ENCODE measurements at places on chromosomes 6 and 20.
A peak's percentile ranks its signal among the peaks of the same experiment; 100 is the strongest.

DNA sequence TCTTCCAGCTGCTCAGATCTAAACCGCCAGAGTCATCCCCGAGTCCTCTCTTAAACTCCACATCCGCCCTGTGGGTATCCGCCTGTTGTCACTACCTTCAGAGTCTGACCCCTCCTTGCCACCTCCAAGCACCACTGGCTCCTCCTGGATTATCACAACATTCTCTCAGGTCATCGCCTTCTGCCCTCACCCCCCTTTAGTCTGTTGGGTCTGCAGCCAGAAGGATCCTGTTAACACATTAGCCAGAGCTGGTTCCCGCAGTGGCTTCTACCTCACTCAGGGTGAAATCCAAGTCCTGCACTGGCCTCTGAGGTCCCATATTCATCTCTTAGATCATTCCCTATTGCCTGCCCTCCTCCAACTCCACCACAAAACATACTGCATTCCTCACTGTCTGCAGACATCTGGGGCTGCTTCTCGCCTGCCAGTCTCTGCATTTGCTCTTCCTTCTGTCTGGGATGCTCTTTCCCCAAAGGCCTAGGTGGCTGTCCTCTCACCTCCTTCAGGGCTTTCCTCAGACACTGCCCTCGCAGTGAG is 34.1 kb downstream of the TNXB start:
- no peak for DNase-seq

GRCh38 chr6:70601014-70601413 is 34.3 kb downstream of the SDHAF4 start:
- DNase-seq = no peak

DNA sequence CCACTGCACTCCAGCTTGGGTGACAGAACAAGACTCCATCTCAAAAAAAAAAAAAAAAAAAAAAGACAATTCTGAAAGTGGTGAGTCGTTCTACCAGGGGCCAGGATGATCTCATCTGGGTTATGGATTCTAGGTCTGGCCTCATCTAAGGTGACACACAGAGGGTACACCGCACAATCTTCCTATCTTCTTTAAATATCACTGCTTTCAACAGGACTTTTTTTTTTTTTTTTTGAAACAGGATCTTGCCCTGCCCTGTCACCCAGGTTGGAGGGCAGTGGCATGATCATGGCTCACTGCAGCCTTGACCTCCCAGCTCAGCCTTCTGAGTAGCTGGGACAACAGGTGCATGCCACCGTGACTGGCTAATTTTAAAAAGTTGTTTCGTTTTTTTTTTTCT is 67.7 kb downstream of the SLC16A10 start:
- no peak for DNase-seq

- no peak for DNase-seq
Measured at GRCh38 chr6:104887350-104887749, 27.6 kb upstream of the HACE1 start.

- DNase-seq = peak; percentile 69
Measured at GRCh38 chr6:41466437-41466990, 79.7 kb upstream of the FOXP4 start.

DNA sequence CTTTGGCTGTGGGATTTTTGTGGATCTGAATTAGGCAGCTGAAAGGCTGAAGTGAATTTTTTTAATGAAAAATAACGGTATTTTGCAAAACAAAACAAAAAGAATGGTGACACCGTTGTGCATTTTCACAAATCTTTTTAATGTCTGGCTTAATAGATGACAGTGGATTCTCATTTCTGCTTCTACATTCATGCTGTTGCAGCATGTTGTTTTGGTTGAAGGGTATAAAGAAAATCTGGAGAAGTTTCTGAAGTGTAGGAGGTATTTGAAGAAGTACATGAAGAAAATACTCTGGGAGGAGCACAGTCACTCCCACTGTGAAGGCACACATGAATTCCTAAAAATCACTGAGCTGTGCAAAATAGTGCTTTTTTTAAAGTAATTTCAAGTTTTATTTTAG is 3.1 kb upstream of the MAP3K5 start:
- peak; percentile 74 for DNase-seq

DNA sequence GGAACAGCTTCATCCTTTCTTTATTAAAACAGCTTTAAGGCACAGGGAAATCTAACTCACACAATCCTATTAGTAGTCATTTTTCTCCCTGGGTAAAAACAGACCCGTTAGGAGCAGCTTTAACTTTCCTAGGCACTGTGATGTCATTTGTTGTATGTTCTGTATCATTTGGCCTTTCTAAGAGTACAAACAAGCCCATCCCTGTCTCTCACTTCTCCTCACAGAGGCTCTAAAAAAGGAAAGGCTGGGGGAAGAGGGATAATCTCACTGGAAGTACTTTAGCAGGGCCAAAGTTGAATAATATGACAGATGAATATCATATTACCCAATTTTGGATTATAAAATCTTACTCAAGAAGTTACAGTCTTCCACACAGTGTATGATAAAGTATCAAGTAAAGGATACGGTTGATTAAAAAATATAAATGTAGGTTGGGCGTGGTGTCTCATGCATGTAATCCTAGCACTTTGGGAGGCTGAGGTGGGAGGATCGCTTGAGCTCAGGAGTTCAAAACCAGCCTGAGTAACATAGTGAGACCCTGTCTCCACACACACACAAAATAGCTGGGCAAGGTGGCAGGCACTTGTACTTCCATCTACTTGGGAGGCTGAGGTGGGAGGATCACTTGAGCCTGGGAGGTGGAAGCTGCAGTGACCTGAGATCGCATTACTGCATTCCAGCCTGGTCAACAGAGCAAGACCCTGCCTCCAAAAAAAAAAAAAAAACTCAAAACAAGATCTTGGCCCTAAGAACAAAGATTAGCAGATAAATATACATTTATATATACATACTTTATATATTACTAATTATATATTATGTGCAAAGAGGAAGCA is 7.9 kb downstream of the NUDT3 start:
- DNase-seq = no peak

GRCh38 chr6:101000341-101000740 is 119.2 kb upstream of the ASCC3 start:
- DNase-seq = no peak

- no peak for DNase-seq
Measured at GRCh38 chr20:18533491-18533890, 25.8 kb downstream of the SEC23B start.

- DNase-seq = no peak
Measured at GRCh38 chr6:124699038-124699437, 263.2 kb upstream of the RNF217 start.

- no peak for DNase-seq
Measured at GRCh38 chr6:145225500-145225899, 509.8 kb downstream of the EPM2A start.

- DNase-seq = peak; percentile 52
Measured at GRCh38 chr20:47479506-47479905, 22.2 kb upstream of the NCOA3 start.

DNA sequence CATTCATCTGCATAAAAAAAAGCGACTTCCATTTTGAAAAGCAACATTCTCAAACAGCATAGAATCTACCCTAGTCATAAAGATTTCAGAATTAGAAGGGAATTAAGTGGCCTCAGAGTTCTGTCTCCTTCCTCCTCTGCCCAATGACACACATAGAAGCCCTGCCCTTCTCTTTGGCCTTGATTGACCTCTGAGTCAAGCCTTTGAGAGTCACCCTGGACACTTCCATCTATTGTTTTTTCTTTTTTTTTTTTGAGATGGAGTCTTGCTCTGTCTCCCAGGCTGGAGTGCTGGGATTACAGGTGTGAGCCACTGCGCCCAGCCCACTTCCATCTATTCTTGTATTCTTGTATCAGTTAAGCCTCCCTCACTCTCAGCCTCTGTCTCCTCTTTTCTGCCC is 44.8 kb upstream of the CTNNBL1 start:
- DNase-seq = peak; percentile 11

DNA sequence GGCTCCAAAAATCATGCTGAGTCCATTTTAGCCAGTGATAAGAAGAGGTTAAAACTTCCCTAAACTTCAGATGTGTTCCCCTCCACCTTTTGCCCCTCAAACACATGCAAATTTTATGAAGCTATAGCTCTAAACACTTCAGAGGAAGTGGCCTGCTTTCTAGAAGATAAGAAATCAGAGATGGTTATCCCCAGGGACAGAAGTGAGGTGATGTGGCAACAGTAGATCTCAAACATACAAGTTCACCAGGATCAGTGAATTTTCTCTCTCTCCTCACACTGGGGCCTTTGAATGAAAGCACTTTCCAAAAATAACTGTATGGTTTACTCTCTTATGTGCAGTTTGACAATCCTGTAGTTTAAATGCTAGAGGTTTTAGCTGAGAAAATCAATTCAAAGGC is 332.0 kb downstream of the BTBD9 start:
- DNase-seq = no peak

- DNase-seq = no peak
Measured at GRCh38 chr6:132725947-132726607, 12.2 kb upstream of the VNN1 start.

- DNase-seq = peak; percentile 29
Measured at GRCh38 chr6:136647363-136647852, 97.2 kb upstream of the MAP7 start.

- no peak for DNase-seq
Measured at GRCh38 chr20:17625246-17626051, 55.6 kb downstream of the DSTN start.

DNA sequence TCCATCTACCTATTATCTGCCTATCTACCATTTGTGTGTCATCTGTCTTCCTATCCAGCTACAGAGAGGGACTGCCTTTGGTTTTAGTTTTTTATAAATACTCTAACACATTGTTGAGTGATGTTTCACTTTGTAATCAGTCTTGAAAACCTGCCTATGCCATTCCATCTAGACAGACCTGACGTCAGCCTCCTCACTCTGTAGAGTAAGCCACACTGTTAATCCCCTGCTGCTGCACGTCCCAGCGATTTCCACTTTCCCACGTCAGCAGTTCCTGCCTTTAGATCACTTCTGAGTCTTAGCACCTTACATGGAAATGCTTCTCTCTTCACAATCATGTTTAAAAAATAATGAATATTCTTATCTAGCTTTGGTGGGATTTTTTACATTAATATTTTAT is 54.8 kb downstream of the PLG start:
- DNase-seq = no peak

DNA sequence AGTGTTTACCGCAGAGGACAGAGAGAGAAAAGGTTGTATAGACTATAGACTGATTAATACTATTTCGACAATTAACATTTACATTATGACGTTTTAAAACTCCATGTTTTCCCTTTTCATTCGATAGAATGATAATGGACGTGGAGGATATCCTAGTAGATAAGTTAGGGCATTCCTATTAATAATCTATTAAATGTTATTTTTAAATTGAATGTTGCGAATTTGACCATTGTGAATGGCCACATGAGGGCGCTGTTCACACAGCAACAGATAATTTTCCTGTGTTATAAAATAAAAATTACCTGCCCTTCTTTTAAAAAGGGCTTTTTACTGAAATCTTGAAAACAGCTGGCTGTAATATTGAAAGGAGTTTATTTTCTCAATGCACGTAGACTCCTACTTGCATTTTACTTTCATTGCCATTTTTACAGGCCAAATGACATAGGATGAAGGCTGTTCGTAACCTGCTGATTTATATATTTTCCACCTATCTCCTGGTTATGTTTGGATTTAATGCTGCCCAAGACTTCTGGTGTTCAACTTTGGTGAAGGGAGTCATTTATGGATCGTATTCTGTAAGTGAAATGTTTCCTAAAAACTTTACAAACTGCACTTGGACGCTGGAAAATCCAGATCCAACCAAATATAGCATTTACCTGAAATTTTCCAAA is 3.3 kb downstream of the ADGRB3 start:
- peak; percentile 62 for DNase-seq

Measured in inflammatory macrophage (primary cell).